ENCODE measurements at places on chromosomes 16 and 17.

GRCh38 chr17:36086791-36087190, 3.2 kb downstream of the CCL3 start:
- no peak for DNase-seq

DNA sequence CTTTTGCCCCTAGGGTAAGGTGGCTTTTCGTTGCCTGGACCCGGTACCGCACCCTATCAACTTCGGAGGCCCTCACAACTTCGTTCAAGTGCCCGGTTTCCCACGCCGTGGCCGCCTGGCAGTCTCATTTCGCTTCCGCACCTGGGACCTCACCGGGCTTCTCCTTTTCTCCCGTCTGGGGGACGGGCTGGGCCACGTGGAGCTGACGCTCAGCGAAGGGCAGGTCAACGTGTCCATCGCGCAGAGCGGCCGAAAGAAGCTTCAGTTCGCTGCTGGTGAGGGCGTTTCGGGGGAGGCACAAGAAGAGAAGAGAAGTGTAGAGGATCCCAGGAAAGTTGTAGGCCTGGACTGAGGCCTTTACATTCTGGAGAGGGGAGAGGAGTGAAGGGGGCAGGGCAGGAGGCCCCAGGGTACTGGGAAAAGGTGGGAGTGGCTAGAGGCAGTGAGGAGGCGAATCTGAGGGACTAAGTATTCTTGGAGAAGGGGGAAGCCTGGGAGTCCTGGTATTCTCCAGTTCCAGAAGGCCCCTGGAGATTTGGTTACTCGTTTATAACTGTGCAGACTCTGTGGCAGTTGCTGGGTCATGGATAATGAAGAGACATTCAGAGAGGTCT, 5.5 kb downstream of the CNTNAP1 start:
- DNase-seq = no peak

GRCh38 chr17:43556292-43556691, 10.2 kb upstream of the ETV4 start:
- DNase-seq = no peak

GRCh38 chr17:82014432-82014831, 8.2 kb downstream of the CENPX start:
- no peak for DNase-seq

DNA sequence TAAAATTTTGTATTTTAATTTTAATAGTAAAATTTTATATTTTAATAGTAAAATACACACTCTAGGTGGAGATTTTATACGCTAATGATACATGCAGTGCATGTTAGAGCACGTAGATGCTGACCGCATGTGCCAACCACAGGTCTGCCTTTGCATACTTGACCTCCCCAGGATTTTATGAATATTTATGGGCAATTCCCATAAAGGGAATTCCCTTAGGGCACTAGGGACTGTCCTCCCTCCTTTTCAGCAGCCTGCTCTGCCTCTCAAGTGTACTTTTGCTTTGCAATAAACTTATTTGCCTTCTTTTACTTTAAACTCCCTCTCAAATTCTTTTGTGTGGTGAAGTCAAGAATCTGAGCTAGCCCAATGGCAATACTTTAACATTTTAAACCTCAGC, 217.7 kb upstream of the CDH8 start:
- DNase-seq = no peak

GRCh38 chr17:83080579-83080857, 1.1 kb downstream of the METRNL start:
- no peak for DNase-seq

- DNase-seq = peak; percentile 60
These were observed 598 bp downstream of the INPP5K start for GRCh38 chr17:1515640-1516387.

DNA sequence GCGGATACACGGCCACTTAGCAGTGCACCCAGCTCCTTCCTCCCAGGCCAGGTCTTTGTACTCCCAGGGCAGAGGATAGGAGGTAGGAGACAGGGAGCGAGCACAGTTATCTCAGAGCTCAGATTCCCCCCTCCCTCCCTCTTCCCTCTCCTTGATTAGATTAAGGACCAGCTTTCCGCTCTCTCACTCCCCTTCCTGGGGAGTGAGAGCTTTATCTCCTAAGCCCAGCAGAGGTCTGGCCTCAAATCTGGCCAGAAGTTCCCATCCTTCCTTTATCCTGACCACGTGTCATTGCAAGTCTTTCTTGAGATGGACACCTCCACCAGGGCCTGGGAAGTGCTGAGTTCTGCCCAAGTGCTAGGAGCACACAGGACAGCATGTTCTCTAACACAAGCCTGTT, 5.1 kb downstream of the ARL4D start:
- no peak for DNase-seq

GRCh38 chr17:37735165-37735564, 9.7 kb downstream of the HNF1B start:
- no peak for DNase-seq

DNA sequence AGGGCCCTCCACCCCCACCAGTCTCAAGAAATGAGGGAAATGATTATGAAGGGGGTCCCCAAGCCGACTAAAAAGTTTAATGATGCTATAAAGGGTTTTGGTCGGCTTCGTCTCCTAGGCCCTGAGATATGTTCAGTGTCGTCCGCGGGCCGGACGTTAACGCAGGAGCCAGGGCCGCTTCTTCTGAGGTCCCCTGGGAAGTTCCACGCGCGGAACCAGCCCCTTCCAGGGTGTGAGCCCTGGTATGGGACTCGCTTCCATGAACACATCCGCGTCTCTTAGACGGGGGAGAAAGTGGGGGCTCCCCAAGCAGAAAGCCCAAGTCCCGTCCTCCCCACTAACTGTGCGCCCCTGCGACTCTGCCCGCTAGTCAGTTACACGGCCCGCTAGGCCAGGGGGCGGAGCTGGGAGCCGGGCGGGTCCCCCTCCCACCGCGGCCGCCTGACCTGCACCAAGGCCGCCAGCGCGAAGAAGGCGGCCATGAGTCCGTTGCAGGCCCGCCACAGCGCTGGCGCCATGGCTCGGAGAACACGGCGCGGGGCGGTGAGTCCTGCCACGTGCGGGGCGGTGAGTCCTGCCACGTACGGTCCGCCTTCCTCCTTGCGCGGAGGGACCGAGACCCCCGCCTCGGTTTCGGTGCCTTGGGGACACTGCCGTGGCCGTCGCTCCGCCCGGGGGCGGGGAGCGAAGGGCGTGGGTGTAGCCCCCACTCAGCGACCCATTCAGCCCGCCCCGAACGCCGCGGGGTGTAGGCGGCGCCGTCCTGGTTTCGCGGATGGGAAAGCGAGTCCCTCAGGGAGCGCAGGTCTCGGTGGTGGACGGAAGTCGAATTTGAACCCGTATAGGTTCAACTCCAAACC, at the start of gene TMEM220:
TSS of gene TMEM220 (minus strand) at position 690 of the 860 bp plus-strand sequence. CDS start at position 518, 172 bp downstream.
- peak; percentile 26 for DNase-seq

DNA sequence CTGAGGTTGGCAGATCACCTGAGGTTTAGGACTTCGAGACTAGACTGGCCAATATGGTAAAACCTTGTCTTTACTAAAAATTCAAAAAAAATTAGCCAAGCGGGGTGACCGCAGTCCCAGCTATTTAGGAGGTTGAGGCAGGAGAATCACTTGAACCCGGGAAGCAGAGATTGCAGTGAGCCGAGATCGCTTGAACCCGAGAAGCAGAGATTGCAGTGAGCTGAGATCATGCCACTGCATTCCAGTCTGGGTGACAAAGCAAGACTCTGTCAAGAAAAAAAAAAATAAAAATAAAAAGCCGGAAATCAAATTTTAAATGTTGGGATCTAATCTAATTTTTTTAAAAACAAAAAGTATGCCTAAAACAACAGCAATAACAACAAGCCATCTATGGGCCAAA, 56.3 kb downstream of the ABCC1 start:
- DNase-seq = no peak

- DNase-seq = no peak
These were observed 280.8 kb downstream of the SEC14L1 start for GRCh38 chr17:77421630-77421972.

GRCh38 chr17:58329810-58330537, 1.4 kb upstream of the TSPOAP1 start:
- DNase-seq = peak; percentile 76

DNA sequence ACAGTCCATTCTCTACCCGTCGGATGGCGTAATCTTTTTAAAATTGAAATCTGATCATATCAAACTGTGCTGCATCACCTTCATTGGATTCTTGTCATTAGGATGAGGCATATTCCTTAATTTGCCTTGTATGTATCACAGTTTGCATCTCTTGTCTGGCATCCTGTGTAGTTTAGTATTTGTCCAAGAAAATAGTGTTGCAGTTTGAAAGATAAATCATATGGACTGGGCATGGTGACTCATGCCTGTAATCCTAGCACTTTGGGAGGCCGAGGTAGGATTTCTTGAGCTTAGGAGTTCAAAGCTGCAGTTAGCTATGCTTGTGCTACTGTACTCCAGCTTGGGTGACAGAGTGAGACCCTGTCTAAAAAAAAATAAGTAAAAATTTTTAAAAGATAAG, 5.8 kb upstream of the RSL1D1 start:
- DNase-seq = no peak

DNA sequence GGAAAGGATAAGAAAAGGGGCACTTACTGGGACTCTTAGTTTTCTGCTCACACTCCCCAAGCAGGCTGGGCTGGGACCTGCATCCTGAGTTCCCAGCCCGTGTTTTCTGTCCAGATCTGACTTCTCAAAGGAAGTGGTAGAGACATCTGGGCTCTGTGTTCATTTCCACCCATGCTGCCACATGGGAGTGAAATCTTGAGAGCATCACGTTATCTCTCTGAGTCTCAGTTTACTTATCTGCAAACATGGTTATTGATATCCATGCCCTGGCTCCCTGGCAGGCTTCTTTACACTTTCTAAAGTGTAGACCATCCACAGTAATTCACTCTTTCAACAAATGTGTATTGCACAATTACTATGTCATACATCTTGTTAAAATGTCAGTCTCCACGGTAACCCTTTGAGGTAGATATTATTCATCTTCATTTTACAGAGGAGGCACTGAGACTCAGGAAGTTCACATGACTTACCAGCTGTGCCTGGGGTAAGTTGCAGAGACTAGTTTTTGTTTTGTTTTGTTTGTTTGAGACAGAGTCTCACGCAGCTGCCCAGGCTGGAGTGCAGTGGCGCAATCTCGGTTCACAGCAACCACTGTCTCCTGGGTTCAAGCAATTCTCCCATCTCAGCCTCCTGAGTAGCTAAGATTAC, 3.4 kb downstream of the ZNF688 start:
- peak; percentile 61 for DNase-seq

DNA sequence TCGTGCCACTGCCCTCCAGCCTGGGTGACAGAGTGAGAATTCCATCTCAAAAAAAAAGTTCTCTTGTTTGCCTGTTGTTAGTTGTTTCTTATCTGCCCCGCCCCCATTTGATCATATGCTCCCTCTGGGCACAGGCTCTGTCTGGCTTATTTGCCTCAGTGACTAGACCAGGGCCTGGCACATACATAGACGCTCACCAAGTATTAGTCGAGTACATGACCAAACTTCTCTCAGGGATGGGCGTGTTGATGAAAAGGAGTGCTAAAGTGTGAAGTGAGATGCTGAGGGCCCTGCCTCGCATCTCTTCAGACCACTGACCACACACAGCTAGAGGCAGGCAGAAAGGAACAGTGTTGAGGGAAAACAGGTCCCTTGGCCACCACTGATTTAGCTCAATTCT, 3.3 kb upstream of the HELZ start:
- DNase-seq = no peak

DNA sequence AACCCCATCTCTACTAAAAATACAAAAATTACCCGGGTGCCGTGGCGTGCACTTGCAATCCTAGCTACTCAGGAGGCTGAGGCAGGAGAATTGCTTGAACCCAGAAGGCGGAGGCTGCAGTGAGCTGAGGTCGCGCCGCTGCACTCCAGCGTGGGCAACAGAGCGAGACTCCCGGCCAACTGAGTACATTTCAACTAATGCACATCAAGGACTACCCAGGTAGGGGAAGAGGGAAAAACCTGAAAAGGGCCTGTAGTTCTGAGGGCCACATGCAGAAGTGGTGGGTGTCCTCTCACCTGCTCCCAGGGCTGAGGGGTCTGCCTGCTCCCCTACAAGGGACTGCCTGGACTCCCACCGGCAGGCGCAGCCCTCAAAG, 584 bp upstream of the SLC16A5 start:
- no peak for DNase-seq

DNA sequence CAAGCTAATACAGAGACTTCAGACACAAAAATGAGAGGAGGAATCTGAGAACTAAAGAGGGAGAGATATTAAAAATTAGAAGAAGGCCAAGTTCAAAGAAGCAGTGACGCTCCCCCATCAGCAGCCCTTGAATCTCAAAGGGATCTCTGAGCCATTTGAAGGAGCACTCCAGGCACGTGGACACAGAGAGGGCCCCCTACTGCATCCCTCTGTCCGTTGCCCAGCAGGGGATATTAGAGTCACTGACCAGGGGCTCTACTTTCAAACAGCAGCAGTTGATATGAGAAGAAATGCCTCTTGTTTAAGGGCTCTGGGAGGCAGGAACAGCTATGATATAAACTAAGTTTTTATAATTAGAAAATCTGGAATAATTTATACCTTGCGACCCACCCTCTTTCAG, 479.0 kb upstream of the SALL1 start:
- no peak for DNase-seq

GRCh38 chr16:23908790-23909189, 73.0 kb downstream of the PRKCB start:
- DNase-seq = no peak

- no peak for DNase-seq
These were observed 79.9 kb downstream of the MRC2 start for GRCh38 chr17:62707425-62707739.

- DNase-seq = no peak
These were observed 28.9 kb upstream of the GNA13 start for GRCh38 chr17:65085397-65085796.

- DNase-seq = no peak
These were observed 859.1 kb upstream of the GOT2 start for GRCh38 chr16:59593194-59593661.

- DNase-seq = no peak
These were observed 351.0 kb upstream of the PSMD7 start for GRCh38 chr16:73945631-73946030.

DNA sequence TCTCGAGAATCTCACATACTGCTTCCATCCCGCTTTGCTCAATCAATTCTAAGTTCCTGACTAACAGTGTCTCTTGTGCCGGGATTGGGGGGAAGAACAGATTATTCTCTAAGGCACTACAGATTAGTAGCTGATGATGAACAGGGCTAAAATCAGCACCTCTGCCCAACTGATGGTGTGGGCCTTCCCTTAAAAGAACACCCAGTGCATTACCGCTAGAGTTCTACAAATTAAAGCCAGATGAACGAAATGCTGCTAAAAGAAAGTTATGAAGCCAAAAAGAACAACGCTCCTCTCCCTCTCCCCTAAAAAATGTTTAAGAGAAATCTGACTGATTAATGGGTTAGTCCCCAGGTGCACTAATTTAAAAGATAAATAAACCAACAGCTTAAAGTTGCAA, 4.4 kb downstream of the CDC27 start:
- no peak for DNase-seq

DNA sequence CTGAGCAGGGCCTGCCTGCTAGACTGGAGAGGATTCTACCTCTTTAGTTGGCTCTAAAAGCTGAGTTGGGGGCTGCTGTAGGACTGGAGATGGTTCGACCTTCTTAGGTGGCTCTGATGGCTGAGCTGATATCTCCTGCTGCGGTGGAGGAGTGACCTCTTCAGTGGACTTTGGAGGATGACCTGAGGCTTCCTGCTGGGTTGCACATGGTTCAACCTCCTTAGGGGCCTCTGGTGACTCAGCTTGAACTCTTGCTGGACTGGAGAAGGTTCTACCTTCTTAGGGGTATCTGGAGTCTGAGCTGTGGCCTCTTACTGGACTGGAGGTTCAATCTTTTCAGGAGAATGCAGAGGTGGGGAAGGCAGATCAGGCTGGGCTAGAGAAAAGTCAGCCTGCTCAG, 48.9 kb upstream of the TMEM97 start:
- no peak for DNase-seq

Data from stimulated activated CD4-positive, alpha-beta T cell treated with anti-CD3 and anti-CD28 coated beads, Interleukin-4, amount 100 ng/mL, for 24 hours (primary cell).